ENCODE measurements at places on chromosomes 4 and X. TPM values are rescaled to one million over a fixed set of nuclear protein-coding genes. Genes with fewer than 3 reads are reported as not detected.

Gene MTTP
- not detected for total RNA-seq

Gene GK
- 6.1 TPM for total RNA-seq

Gene STK32B
- 1.1 TPM for total RNA-seq

Gene FOXR2
- total RNA-seq, result not detected

Gene PARM1
- under 0.01 TPM for total RNA-seq

Gene MAGEE2
- not detected for total RNA-seq

Gene SOWAHD
- not detected for total RNA-seq

Gene AADAT
- total RNA-seq, result 4.7 TPM

Gene RTL3
- not detected for total RNA-seq

Gene PRKG2
- total RNA-seq, result 2.5 TPM

Gene CXCL13
- total RNA-seq, result not detected

Gene HTN1
- total RNA-seq, result not detected

Gene CXorf49
- total RNA-seq, result not detected

Gene VSIG4
- not detected for total RNA-seq

Gene ABCG2
- 3.0 TPM for total RNA-seq

Gene ADGRA3
- total RNA-seq, result 32.8 TPM

Gene MSN
- total RNA-seq, result 431 TPM

Gene AFM
- not detected for total RNA-seq

Gene PAPSS1
- total RNA-seq, result 55.7 TPM

Gene NOX1
- not detected for total RNA-seq

Gene MAGT1
- 66.0 TPM for total RNA-seq

Gene MCF2
- 3.0 TPM for total RNA-seq

Gene FAM47E
- not detected for total RNA-seq

Gene STPG2
- not detected for total RNA-seq

Gene SPIN3
- 1.9 TPM for total RNA-seq

Gene ADH1B
- not detected for total RNA-seq

Gene ZFP42
- total RNA-seq, result 6.1 TPM

Gene RAB33A
- total RNA-seq, result not detected

Gene DGAT2L6
- total RNA-seq, result not detected

Gene FREM3
- total RNA-seq, result not detected

Gene KLB
- 0.08 TPM for total RNA-seq

Gene ADGRL3
- total RNA-seq, result under 0.01 TPM

Gene FMR1NB
- not detected for total RNA-seq

Gene BANK1
- total RNA-seq, result 0.16 TPM

Gene RASGEF1B
- 0.53 TPM for total RNA-seq

Gene SNX12
- 54.4 TPM for total RNA-seq

All from hair follicular keratinocyte (primary cell).